Right cardiac atrium (tissue), 5 donors: ENCODE measurements at places on chromosomes 11 and 22.

GRCh38 chr11:12494699-12495098, 117.3 kb downstream of the PARVA start:
- DNase-seq, result no peak

DNA sequence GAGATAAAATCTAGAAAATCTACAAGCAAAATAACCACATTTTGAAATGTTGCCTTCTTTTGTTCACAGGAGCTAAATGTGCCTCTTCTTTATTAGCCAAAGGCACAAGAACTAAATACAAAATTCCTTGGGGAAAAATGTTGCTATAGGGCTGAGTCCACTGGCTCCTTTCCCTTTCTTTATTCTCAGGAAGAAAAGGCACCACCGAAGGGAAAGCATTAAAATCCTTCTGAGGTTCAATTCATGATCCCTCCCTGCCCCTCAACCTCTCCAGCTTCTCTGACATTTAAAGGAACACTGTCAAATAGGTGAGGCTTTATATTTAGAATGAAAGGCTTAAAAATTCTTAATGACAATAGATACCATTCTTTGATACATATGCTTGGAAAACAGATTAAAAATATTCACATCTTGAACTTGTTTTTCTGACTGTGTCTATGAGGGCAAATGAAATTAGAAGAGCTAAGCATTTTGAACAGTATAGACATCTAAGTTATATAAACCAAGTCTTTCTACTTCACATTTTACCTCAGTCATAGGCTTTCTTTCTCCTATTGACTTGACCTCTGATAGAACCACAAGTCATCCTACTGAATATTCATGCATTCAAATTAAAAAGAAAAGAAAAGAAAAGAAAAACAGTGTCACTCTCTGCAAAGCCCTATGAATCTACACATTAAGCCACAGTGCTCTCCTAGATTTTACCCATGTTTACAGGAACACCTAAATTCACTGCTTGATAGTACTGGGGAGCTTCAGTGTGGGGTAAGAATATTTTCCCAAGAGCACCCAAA, 148.2 kb downstream of the MAML2 start:
- no peak for DNase-seq

DNA sequence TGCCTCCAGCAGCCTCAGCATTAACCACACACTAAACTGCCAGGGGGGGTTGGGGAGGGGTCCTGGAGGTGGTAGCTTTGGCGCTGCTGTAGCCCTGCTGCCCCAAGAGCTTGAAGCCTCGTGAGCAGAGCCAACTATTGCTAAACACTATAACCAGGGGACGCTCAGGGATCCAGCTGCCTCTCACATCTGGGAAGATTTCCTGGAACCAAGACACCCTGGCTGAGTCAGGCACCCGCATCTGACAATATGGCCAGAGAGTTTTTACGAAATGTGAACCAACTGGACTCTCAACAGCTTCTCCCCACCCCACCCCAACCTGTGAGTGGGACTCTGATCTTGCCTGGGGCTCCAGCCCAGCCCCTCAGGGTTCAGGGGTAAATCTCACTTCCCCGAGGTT, 14.3 kb downstream of the C1QTNF6 start:
- peak; percentile 55 for DNase-seq

DNA sequence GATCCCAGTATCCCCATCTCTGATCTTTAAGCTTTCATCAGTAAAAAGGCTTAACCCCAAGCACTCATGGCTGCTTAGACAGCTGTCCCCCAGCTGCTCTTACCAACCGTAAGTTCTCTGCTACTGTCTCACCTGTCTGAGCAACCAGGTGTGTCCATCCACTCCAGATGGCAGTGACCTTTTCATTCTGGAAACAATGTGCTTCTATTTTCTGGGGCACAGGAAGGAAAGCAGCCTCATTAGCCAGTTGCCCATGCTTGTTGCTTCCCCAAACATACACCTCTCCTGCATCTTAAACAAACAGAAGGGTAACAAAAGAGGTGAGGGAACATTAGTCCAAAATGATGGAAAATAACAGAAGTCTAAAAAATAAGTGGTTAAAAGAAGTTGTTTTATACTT, 24.4 kb downstream of the SERGEF start:
- no peak for DNase-seq

DNA sequence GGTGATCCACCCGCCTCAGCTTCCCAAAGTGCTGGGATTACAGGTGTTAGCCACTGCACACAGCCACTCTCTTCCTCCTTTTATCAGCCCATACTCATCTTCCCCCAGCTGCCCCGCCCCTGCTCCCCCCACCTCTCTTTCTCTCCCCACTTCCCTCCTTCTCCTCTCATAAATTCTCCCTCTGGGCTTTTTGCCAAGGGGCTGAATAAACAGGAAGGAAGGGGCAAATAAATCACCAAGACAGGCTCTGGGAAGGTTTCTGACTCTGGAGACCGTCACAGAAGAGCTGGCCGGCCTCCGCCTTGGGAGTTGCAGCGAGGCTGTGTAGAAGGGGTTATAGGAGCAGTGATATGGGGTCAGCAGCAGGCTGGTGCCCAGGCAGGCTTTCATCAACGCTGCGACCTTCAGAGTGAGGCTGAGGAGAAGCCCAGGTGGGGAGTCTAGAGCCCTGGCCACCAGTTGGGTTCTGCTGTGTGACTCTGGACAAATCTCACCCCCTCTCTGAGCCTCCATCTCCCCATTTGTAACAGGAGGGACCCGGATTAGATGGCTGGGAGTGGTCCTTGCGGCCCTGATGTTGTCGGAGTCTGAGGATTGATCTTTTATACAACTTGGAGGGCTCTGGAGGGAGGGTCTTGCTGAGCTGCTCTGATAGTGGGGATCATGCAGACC, 62.6 kb upstream of the RASD2 start:
- peak; percentile 70 for DNase-seq

- peak; percentile 80 for DNase-seq
These were observed 19.6 kb downstream of the VPS37C start for GRCh38 chr11:61141601-61142028.

GRCh38 chr11:13486926-13487660, 8.7 kb downstream of the PTH start:
- DNase-seq, result peak; percentile 86

- DNase-seq, result peak; percentile 31
These were observed 8.6 kb downstream of the CCND1 start for GRCh38 chr11:69649576-69649900.

GRCh38 chr11:73201249-73201648, 16.8 kb upstream of the P2RY2 start:
- DNase-seq, result peak; percentile 51

- DNase-seq, result no peak
These were observed 13.1 kb upstream of the GRK3 start for GRCh38 chr22:25551396-25551795.

GRCh38 chr11:57938351-57938750, 85.3 kb upstream of the OR9Q1 start:
- no peak for DNase-seq

DNA sequence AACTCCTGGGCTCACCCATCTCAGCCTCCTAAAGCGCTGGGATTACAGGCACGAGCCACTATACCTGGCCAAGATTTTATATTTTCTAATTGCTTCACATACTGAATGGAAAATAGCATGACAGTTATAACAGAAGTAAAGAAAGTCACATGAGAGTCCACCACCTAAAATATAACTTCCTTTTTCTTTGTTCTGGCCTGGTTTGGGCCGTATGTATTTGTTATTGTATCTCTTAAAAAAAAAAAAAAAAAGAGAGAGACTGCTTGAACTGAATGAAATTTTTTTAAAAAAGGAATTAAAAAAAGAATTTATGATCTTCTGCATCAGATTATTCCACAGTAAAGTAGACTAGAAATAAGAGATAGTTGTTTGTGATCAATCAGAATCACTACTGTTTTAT, 86.0 kb upstream of the GRIK4 start:
- DNase-seq, result no peak

DNA sequence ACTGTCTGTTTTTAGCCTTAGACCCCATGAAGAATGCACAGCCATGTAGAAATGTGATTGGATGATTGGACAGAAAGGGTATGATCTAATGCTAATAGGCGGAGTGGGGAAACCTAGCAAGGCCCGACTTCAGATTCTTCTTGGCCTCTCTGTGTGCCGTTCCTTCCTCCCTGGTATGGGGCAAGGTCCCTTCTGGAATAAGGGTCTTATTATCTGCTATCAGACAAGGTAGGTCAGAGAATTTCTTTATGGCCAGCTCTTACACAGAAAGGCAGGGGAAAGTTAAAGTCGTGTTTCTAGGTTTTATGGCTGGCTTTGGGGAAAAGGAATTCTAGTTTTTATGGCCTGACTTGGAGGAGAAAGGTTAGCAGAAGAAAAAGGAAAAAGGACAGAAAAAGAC, 30.6 kb downstream of the DBX1 start:
- DNase-seq, result no peak

DNA sequence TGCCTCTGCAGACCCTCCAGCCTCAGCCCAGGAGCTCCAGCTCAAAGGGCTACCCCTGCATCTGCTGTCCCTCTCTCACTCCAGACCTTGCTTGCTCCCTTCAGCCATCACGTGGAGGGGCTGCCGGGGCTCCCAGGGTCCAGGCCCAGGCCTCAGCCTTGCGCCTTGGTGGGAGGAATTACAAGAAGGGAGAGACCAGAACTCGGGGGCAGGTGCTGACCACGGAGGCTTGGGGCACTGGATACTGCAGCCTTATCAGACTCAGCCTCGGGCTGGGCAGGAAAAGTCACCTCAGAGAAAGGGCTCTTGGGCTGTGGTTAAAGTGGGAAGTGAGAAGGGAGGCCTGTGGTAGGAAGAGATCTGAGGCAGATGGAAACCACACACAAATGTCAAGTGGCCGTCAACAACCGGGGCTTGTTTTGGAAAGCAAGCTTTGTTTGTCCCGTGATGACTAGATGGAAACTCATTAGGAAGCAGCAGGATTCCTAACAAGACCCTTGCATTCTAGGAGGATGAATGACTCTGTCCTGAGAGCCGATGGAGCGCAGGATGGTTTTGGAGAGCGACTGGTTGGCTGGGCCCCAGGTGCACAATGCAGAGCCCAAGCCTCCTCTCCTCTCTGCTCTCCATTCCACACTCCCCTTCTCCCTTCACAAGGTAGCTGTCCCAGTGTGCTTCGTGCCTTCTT, 1321.7 kb downstream of the TBC1D22A start:
- no peak for DNase-seq

- no peak for DNase-seq
These were observed 155.3 kb upstream of the RASSF10 start for GRCh38 chr11:12853652-12854296.
